Tibial nerve (tissue), 4 donors: ENCODE measurements at places on chromosomes 6 and 20. TPM values are rescaled to one million over a fixed set of nuclear protein-coding genes. Genes with fewer than 3 reads are reported as not detected.

- DNase-seq, result no peak
Observed at GRCh38 chr6:108463784-108464183, 96.9 kb upstream of the FOXO3 start.

The HRH3 gene
- not detected for total RNA-seq

The TMEM14B gene
- total RNA-seq, result 66.0 TPM

DNA sequence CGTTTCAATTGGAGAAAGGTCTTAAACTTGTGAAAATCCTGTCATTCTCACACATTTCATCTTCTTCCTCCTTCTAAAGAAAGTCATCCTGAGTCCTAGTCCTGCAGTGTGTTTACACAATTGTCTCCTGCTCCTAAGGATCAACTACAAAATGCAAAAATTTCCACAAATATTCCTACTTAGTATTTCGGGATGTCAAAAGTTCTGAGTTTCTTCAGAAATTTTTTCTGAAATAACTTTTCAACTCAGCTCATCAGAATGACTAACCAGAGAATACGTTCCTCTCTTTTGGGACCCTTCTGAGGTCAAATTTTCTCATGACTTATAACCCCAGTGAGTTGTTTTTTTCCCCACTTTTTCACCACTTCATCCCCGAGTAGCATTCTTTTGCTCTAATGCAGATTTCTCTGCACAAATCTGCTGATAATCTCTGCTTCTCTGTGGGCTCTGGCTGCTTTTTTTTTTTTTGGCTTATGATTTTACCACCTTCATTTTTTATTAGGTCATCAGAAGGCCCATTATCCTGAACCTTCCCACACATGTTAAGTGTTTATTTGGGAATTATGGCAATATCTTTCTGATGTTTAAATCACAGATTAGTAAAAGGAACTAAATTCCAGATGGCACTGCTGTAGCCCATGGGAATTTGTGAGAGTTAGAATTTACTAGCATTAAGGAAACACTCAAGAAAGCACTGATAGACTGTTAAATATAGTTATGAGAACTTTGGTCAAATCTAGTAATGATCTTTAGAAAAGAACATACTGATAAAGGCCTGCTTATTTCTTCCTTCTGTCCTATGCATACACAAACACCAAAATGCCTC is 41.4 kb downstream of the MAP3K5 start:
- DNase-seq, result no peak

- DNase-seq, result no peak
Observed at GRCh38 chr6:16425881-16426615, 187.7 kb downstream of the GMPR start.

DNA sequence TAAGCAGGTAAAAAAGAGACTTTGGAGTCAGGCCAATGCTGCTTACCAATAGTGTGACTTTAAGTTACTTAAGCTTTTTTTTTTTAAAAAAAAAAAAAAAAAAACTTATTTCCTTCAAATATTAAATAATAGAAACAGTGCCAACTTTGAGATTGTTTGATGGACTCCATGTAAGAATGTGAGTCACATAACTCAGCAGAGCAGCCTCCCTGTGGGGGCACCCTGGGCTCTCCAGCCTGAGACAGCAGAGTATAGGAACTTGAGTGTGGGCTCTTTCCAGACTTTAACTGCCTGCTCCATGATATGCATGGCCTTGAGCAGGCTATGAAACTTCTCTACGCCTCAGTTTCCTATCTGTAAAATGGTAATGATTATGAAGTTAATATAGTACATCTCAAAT is 113.3 kb upstream of the SAMD5 start:
- DNase-seq, result no peak

GRCh38 chr20:25369971-25370370 is 20.7 kb downstream of the ABHD12 start:
- no peak for DNase-seq

GRCh38 chr6:42354702-42355101 is 97.0 kb downstream of the TRERF1 start:
- no peak for DNase-seq

The EYA4 gene
- total RNA-seq, result 1.8 TPM

DNA sequence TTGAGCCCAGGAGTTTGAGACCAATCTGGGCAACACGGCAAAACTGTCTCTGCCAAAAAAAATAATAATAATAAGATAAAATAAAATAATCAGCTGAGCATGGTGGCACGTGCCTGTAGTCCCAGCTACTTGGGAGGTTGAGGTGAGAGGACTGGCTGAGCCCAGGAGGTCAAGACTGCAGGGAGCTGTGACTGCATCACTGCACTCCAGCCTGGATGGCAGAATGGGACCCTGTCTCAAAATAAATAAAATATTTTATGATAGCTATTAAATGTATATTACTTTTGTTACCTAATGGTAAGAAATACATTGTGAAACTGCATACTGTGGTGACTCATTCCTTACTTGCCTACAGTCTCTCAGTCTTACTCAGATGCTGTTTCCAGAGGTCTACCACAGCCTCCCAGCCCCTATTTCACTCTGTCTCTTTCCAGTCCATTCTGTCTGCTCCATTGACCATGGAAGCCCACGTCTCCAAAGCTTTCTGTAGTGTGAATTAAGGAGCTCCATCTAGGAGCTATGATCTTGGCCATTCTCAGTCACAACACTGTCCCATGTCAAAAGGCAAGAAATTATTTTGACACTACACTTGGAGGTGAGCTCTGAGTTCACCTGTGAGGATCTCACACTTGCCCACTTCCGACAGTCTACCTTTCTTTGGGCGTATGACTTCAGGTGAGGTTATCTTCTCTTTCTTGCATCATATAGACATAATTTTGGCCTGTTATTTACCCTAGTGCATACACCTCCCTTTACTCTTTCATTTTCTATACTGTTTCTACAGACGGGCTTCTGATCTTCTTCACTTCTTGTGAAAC is 22.4 kb upstream of the SNX9 start:
- DNase-seq, result no peak
